Activated CD4-positive, alpha-beta memory T cell treated with anti-CD3 and anti-CD28 coated beads, Interleukin-2, amount 10 ng/mL, durations not matched to agents 7 days and 5 days (primary cell): ENCODE measurements at places on chromosomes 12 and 14. TPM values are rescaled to one million over a fixed set of nuclear protein-coding genes. Genes with fewer than 3 reads are reported as not detected.

AMN gene
- 0.20 TPM for total RNA-seq

GPR84 gene
- 0.25 TPM for total RNA-seq

AMIGO2 gene
- 6.6 TPM for total RNA-seq

AMHR2 gene
- not detected for total RNA-seq

TESPA1 gene
- 111 TPM for total RNA-seq
